ENCODE measurements at places on chromosomes 7 and 10. TPM values are rescaled to one million over a fixed set of nuclear protein-coding genes. Genes with fewer than 3 reads are reported as not detected.
A peak's percentile ranks its signal among the peaks of the same experiment; 100 is the strongest.

DNA sequence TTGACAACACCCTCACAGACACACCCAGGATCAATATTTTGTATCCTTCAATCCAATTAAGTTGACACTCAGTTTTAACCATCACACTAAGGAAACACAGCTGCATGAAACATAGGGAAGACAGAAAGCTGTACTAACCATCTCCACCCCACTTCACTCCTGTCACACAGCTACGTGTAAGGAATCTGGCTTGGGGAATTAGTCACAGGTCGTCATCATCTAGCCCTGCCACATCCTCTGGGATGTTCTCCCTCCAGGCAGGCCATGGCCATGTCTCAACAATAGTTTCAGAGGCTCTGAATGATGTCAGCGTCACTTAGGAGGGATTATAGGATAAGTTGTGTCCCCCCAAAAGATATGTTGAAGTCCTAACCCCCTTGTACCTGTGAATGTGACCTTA is 10.8 kb upstream of the SEMA3C start:
- DNase-seq: no peak

- DNase-seq: no peak
Measured at GRCh38 chr10:98377001-98377400, 38.0 kb downstream of the PYROXD2 start.

GRCh38 chr7:108329514-108329913 is 126.7 kb downstream of the NRCAM start:
- no peak for DNase-seq

HABP2 gene
- not detected for total RNA-seq

- DNase-seq: no peak
Measured at GRCh38 chr10:86062198-86062550, 304.4 kb downstream of the GRID1 start.

GRCh38 chr7:5626498-5626897 is 155.0 kb downstream of the RNF216 start:
- no peak for DNase-seq

SORCS3 gene
- 0.08 TPM for total RNA-seq

DNA sequence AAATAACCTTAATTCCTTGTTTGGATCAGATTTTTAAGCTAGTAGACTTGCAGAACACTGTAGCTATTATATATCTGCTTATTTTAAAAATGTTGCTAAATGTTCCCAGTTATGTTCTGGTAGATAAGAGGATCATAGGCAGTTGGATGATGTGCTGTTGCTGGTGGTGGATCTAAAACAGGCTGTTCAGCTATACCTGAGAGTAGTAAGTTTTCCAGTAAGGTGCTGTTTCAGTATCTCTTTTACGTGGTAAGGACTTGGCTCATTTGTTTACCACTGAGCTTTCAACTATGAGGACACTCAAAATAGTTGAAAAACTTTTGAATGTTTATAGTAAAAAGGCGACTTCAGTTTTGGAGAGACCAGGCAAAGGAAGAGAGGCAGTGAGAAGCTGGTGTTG is 180.9 kb downstream of the CDK14 start:
- DNase-seq: no peak

GRCh38 chr10:43396928-43397624 is 11.9 kb downstream of the HNRNPF start:
- DNase-seq: peak; percentile 95

DNA sequence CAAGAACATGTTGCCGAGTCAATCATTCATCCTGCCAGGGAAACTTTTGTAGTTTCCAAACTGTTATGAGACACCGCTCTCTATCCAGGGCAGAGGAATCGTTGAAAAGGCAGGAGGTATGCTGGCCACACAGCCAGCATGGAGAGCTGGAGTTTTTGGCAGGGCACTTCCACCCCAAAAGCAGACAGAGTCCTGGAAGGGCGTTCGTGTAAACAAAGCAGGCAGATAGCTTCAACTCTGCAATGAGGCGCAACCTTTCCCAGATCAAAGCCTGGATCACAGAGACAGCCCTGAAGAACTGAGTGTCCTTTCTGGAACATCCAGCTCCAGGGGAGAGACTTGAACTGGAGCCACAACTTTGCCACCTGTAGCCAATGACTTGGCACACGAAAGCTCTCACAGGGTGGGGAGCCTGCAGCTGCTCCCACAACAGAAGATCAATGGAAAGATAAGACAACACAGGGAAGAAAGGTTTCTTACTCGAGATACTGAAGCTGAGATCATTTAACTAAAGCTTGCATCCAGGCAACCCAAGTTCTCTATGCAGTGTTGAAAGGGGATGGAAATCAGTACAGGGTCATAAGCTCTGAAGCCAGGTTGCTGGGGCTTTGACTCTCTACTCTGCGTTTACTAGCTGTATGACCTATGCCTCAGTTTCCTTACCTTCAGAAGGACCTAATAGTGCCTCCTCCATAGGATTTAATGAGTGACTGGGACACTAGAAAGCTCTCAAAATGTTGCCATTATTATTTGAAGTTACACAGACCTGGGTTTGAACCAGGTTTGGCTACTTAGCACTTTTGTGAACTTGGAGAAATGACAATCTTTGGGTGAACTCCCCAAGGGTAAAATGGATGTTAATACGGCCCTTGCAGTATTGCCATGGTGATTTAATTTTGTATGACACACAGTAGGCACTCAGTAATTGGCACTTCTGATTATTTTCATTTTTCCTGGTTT is 434.8 kb upstream of the NPVF start:
- DNase-seq: no peak

GRCh38 chr7:11625669-11626068 is 206.3 kb downstream of the THSD7A start:
- no peak for DNase-seq

DNA sequence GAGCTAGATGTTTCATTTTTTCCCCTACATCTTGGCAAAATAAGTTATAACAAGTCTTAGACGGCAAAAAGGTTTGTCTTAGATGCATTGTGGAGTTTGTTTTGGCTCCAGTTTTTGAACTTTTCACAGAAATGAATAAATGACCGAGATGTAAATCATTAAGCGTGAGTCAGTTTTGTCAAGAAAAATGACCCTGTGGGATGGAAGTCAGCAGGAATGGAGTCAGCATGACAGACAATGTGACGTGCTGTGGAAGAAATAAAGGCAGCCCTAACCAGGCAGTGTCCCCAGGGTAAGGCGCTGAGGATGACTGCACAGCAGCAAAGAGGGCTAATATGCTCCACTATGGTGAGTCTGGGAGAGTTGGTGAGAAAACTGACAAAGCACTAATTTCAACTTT is 163.2 kb downstream of the NOC3L start:
- DNase-seq: no peak

- DNase-seq: peak; percentile 63
Measured at GRCh38 chr10:65570143-65571010, 1355.5 kb upstream of the LRRTM3 start.

DNA sequence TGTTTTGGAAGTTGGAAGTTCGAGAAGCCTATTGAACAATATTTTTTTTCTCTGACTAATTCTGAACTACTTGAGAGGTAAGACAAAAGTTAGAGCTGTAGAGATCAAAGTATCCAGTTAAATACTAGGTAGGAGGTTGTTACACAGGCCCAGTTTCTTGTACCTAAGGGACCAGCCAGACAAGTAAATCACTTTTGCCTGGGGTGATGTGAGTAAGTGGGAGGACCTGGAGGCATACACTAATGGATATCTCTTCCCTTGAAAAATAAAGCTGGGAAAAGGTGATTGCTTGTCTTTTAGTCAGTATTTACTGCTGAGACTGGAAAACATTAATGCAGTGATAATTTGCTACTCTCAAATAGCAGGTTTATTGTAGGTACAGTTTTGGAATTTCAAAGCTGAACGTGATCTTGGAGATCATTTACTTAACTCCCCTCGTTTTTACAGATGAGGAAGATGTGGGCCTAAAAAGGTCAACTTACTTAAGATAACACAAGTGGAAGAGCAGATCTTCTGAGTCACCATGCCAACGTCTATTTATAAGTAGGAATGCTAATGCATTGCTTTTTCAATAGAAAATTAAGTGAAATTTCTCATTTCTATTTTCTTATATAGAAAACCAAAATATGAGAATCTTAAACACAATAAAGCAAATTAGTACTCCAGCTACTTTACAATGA is 181.3 kb downstream of the PPP1R9A start:
- DNase-seq: no peak

DNA sequence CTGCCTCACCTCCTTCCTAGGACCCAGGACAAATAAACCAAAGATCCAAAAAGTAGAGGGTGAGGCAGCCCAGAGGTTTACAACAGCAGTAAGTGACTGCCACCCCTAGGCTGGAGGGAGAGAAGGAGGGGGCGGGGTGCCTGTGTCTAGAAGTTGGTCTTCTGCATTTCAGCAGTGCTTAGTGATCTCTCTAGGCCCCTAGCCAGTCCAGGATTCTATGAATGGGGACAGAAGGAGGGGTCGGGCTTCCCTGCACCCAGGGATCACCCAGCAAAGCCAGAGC is 62.8 kb upstream of the KDM7A start:
- DNase-seq: no peak

DNA sequence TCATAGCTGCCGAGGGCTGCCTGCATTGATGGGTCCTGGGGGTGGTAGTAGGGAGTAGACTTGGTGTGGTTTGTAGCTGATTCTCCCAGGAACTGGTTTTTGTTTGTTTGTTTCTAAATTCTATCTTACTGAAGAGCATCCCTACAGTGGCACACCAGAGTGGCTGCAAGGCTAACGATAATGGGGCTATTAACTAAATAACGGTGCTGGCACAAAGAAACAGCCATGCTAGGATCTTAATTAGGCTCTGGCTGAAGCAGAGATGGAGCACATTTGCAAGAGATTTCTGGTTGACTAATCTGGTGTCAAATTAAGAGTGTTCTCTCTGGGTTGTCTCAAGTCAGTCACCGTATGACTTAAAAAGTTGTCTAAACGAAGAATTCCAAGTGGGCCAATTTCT is 590.0 kb downstream of the NRG3 start:
- no peak for DNase-seq

DNA sequence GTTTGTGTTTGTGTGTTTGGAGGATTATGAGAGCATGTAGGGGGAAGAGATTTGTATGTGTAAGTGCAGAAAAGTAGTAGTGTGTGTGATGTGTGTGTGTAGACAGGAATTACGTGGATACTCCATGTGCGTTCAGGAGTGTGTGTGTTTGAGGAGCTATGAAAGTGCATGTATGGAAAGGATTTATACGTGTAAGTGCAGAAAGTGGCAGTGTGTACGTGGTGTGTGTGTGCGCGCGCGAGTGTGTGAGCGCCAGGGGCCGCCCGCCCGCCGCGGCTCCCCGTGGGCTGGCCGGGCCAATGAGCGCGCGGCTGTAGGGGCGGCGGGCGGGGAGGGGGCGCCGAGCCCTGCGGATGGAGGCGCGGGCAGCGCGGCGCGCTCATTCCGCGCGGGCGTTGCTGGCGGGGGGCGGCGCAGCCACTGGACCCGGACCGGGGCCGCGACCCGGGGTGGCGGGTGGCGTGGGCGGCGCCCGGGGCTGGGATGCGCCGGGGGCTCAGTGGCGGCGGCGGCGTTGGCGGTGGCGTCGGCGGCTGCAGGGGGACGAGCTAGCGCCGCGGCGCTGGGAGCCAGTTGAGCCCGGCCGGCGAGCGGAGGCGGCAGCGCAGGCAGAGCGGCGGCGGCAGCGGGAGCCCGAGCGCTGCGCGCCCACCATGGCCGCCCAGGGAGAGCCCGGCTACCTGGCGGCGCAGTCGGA is at the start of gene BICC1:
Gene BICC1 (plus strand): TSS at position 382 of the 697 bp plus-strand sequence. CDS start 272 bp downstream, at position 654.
- DNase-seq: peak; percentile 80

GRCh38 chr7:28272461-28272877 is 91.9 kb upstream of the JAZF1 start:
- DNase-seq: no peak

SFXN3 gene
- total RNA-seq: 14.1 TPM

- DNase-seq: no peak
Measured at GRCh38 chr7:117036053-117036669, 82.9 kb downstream of the ST7 start.

GRCh38 chr10:97020452-97021400 is 165.0 kb downstream of the SLIT1 start:
- peak; percentile 78 for DNase-seq

DNA sequence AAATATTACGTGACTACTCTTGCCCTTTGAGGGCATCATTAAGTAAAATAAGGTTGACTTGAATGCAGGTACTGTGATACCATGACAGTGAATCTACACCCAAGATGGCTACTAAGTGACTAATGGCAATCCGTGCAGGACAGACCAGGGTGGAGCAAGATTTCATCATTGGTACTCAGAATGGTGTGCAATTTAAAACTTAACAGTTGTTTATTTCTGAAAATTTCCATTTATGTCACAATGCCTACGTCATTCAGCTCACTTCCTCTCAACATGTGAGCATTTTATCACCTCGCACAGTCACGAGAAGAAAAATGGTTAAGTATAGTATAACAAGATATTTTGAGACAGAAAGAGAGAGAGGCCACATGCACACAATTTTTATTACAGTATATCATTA is 50.3 kb upstream of the MET start:
- DNase-seq: no peak

DNA sequence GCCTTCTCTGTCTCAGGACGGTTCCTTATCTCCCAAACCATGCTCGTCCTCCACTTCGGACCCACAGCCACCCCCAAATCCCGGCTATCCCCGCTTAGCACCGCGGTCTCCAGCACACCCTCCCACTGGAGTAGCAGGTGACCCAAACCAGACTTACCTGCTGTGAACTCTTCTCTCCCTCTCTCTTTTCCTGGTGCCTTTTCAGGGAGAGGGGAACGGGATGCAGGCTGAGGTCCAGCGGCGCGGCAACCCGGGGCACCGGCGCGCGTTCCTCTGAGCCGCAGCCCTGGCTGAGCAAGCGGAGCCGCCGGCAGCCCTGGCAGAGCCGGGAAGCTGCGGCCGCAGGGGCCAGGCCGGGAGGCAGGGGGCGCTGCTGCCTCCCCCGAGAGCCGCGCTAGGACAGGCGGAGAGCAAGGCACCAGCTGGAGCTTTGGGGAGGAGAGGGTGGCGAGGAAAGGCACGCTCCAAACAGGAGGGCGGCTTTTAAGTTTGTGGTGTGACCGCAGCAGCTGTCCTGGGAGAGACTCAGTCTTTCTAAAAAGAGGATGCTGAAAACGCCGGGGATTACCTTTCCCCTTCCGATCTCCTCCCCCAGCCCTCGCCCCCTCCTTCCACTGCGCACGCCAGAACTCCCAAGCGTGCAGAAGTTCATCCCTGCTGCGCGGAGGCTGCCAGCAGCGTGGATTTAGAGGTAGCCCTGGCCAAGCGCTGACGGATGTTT is at the start of gene SEMA3D:
Gene SEMA3D (minus strand): TSS at position 536 of the 721 bp plus-strand sequence. CDS start 65,165 bp downstream, outside the sequence.
- DNase-seq: peak; percentile 77

- DNase-seq: peak; percentile 76
Measured at GRCh38 chr10:89062861-89063260, 72.3 kb downstream of the FAS start.

Data from Right ventricle myocardium inferior (tissue), 1 donor.